PC-9 (cell line): ENCODE measurements at places on chromosomes 4 and X. TPM values are rescaled to one million over a fixed set of nuclear protein-coding genes. Genes with fewer than 3 reads are reported as not detected.
A peak's percentile ranks its signal among the peaks of the same experiment; 100 is the strongest.

DNA sequence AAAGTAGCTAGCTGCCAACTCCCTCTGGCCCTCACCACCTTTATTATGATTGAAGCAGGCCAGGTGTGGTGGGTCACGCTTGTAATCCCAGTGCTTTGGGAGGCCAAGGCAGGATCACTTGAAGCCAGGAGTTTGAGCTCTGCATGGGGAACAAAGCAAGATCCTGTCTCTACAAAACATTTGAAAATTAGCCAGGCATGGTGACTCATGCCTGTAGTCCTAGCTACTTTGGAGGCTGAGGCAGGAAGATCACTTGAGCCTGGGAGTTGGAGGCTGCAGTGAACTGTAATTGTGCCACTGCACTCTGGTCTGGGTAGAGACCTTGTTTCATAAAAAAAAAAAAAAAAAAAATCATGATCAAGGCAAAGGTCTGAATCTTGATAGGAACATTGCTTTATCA lies 467.0 kb upstream of the DIPK2B start:
- DNase-seq = no peak

DNA sequence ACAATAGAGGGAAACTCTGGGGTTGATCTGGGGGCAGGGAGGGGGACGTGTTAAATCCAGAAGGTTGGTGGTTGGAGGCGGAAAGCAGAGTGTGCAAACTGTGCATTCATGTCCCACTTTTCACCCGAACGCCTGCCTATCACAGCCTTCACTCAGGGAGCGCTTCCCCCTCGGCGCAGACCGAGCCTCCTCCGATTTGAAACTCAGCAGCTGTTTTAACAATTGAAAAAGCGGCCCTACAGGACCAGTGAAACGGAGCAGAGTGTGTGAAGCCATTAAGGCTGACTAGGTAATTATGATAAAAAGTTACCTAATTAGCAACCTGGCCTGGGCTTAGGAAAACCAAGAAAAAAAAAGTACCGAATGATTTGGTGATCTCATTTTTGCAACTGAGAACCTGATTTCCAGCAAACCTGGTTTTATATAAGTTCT lies 685 bp upstream of the NDNF start:
- DNase-seq = no peak

DNA sequence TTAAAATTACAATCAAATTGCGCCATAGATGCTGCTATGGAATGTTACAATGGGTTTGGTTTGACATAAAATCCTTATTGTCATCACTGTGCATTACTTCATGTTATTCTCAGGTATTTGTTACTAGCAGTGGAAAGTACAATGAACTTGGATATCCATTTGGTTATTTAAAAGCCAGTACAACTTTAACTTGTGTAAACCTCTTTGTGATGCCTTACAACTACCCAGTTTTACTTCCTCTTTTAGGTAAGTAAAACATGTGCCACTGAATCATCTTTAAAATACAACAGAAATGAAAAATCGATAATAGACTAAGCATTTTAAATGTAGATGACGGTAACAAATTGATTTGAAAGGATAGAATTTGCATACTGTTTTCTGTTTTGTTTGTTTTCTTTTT lies 35.6 kb downstream of the INTS6L start:
- no peak for DNase-seq

GRCh38 chrX:17986977-17987376 lies 125.9 kb upstream of the RAI2 start:
- DNase-seq = no peak

DNA sequence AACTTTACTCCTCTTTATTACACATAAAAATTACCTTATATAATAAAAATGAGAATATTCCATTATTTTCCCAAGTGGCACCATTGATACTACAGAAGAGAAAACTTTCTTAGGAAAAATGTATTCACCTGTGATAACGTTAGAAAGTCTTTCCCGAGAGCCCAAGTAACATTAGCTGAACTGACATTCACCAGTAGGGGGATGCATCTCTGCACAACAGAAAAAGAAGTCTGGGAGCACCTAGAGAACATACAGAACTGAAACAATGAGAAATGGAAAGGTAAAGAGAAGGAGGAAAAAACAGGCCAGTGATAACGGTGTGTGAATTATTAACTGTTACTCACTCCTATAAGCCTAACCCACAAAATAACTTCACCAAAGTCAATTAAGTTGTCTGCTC lies 423.3 kb downstream of the CENPC start:
- DNase-seq = no peak

- DNase-seq = no peak
These were observed 360.6 kb downstream of the INPP4B start for GRCh38 chr4:142485452-142485851.

DNA sequence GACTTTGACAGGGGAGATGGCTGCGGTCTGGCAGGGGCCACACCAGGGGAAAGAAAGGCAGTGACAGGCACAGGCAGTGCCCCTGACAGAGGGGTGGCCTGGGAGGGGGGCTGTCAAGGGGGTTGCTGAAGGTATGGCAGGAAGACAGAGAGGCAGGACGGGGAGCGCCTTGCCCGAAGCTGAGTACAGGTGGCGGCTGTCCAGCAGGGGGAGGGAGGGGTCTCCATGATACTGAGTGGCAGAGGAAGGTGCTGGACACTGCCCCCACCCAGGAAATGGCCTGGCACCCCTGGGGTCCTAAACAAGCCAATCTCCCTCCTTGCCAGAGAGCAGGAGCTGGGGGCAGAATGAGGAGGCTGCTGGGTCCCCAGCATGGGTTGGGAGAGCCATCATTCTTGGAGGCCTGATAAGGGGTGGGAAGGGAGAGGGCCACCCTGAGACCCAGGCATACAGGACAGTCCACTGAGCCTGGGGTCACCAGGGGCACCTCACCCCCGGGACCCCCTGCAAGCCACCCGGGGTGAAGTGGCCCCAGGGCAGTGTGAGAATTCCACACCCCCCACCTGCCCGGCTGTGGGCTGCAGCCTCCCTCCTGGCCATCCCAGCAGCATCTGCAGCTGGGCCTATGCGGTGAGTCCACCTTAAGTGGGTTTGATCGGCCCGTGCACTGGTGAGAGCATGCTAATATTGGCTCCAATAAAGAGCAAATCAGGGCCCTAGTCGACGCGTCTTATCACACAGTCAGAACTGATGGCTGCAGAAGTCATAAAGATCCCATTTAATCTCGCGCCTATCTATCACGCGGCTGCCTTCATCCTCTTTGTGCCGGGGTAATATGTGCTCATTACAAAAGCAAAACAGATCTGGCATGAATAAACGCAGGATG lies 108.5 kb downstream of the FAM53A start:
- DNase-seq = no peak

DNA sequence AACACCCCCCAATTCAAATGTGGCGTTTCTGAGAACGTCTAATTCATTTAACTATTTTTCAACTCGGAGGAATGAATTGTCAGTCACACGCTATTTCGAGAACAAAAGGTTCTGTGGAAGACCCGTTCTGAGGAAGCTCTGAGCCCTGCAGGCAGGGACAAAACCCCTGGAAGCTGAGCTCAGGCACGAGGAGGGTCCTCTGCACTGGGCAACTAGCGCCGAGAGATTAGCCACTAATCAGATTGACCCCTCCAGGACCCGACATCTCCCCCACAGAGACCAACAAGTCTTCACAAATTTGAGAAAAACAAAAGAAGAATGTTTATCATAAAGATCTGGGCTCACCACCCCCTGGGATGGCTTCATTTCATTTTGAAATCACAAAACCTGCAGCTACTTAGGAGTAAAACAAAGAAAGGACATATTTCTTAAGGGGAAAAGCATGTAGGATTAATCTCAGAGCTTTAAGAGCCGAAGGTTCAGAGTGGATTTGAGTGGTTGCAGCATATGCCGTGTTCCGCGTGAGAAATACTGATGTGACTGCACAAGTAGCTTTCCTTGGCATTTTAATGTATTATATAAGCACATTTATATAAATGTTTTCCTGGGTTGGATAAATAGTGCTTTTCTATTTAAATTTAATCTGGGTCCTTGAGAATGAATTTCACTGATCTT lies 41.8 kb downstream of the ADRA2C start:
- no peak for DNase-seq

DNA sequence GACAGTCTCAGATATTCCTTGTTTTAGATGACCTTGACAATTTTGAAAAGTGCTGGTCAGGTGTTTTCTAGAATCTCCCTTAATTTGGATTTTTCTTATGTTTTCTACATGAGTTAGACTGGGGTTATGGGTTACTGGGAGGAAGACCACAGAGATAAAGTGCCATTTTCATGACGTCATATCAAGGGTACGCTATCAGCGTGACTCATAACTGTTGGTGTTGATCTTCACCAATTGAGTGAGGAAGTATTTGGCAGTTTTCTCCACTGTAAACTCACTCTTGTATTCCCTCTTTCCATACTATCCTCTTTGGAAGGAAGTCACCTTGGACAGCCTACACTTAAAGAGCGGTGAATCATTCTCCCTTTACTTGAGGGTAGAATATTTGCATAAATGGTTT lies 56.9 kb downstream of the MAGEC1 start:
- no peak for DNase-seq

GRCh38 chrX:120029354-120029753 lies 48.1 kb downstream of the RHOXF2B start:
- no peak for DNase-seq

- DNase-seq = peak; percentile 57
These were observed 26.7 kb upstream of the FGFR3 start for GRCh38 chr4:1766106-1767060.

DNA sequence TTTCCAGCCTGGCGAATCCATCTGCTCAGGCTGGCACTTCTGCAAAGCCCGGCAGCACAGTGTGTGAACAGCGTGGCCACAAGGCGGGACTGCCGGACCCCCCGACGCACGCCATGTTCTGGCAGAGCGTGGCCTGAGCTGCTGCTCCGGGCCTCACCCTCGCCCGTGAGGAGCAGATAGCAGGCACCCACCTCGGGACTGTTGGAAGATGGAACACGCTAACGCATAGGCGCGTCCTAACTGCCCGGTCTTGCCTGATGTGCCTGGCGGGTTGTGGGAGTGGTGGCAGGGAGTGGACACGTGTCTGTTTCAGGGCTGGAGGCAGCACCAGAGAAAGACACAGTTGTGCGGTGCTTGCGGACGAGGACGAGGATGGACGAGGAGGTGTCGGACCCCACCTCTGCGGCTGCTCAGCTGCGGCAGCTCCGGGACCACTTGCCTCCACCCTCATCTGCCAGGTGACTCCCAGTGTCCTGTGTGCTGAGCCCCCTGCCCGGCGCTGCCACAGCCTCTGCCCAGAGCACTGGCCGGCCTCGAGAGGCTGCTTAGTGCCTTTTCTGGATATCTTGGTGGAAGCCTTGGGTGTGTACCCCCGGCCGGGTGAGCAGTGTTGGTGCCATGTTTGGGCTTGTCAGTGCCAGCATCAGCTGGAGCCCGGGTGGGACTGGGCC lies 28.2 kb downstream of the UVSSA start:
- no peak for DNase-seq

DNA sequence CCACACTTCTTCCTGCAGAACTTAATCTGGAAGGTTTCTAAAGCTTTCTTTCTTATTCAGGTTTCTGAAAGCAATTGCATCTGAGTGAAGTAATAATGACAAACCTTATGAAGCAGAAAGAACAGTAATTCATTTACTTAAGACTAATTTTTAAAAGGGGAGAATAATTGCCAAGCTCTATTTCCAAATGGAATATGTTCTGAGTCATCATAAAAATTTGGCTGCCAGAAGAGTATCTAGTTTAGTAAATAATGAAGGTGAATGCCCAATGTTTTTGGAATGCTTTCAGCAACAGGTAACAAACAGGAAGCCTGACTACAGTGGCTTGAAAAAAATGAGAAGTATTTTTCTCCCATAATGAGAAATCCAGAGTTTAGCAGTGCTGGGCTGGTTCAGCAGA lies 227.3 kb upstream of the TET2 start:
- DNase-seq = no peak

GRCh38 chr4:43394976-43395375 lies 502.5 kb downstream of the GRXCR1 start:
- no peak for DNase-seq

- no peak for DNase-seq
These were observed 108.4 kb downstream of the AFF1 start for GRCh38 chr4:87042986-87043820.

GRCh38 chr4:52862639-52863161 lies 583 bp downstream of the RASL11B start:
- DNase-seq = no peak

DNA sequence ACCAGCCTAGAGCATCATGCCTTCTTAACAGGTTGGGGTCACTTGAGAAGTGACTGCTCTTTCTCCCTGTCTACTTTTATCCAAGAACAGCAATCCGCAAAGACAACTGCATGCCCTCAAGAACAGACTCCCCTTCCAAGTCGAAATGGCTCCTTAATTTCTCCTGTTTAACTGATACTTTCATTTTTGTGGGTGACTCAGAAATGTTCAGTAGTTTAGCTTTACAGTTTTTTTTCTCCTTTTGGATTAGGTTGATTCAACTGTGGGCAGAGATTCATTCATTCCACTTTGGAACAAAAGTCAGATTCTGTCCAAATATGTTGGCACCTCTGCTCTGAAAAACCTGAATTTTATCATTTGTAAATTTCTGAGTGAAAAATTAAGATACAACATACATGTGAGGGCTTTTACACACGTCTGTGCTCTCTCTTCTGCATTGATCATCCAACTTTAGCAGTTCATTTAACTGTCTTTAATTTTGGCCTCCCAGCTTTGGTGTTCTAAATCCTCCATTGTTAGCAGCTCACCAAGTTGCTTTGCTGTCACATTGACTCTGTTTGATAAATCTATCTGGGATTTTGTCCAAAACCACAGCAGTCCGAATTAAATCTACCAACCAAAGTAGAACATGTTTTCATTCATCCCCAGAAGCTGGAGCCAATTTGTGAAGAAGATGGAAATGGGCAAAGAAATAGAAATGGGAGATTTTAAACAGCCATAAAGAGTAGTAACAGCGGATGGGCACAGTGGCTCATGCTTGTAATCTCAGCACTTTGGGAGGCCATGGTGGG lies 50.0 kb downstream of the HOPX start:
- DNase-seq = no peak

GRCh38 chr4:151417766-151418376 lies 8.9 kb downstream of the FHIP1A start:
- peak; percentile 59 for DNase-seq

GRCh38 chr4:65241257-65241997 lies 428.9 kb downstream of the EPHA5 start:
- peak; percentile 69 for DNase-seq

DNA sequence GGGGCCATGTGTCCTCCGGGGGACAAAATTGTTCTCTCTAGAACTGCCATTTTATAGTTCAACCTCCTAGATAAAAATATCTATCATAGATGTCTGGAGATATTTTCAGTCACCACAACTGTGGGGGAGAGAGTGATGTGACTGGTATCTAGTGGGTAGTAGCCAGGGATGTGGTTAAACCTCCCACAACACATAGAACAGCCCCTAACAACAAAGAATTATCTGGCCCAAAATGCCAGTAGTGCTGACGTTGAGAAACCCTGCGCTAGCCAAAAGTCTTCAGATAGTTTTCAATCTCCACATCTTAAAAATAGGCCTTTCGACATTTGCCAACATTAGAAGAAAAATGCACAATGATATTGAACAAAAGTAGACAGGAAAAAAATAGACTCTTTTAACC lies 19.0 kb upstream of the SUPT20HL2 start:
- no peak for DNase-seq

The PASD1 gene
- total RNA-seq = not detected in 2 replicates

The ZXDA gene
- total RNA-seq = 2.4 and 3.4 TPM in 2 replicates

The F9 gene
- not detected in 2 replicates for total RNA-seq

The AMTN gene
- total RNA-seq = not detected in 2 replicates

The RTL9 gene
- 0.79 TPM in 1 of 2 replicates, not detected in the other for total RNA-seq
